Activated CD4-positive, alpha-beta T cell treated with anti-CD3 and anti-CD28 coated beads, Interleukin-2, amount 10 ng/mL, durations not matched to agents 7 days and 5 days (primary cell): ENCODE measurements at places on chromosomes 11 and 22. TPM values are rescaled to one million over a fixed set of nuclear protein-coding genes. Genes with fewer than 3 reads are reported as not detected.
A peak's percentile ranks its signal among the peaks of the same experiment; 100 is the strongest.

DNA sequence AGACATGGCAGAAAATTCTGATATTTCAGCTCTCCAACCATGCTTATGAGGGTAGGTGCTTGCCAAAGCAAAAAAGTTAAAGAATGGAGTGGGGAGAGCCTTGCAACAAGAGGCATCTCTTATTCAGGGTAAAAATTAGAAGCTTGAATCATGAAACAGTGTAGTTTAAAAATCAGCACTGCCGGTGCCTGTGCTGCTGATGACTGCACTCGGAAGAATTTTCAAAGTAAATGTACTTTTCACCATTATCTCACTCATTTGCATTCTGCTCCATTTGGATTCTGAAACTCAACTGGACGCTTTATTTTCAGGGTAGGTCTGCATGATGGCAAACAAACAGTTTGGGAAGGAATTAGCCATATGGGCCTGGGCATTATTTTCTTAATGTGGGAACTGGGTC lies 126.3 kb downstream of the KIRREL3 start:
- DNase-seq = no peak

GRCh38 chr11:65609229-65609628 lies 4.8 kb downstream of the MAP3K11 start:
- DNase-seq = no peak

DNA sequence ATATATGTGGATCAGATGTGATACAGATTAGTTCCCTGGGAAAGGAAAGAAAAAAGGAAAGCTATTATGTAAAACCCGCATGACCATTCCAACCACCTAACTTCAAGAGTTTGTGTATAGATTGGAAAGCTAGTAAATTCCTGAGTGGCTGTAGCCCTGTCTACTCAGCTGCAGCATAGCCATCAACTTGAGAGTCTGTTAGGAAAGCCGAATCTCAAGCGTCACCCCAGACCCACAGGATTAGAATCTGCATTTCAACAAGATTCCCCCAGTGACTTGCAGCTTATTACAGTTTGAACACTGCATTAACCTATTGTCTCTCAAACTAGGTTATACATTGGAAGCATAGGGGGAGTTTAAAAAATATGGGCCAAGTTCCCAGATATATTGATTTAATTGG lies 921.7 kb downstream of the LRRC4C start:
- no peak for DNase-seq

DNA sequence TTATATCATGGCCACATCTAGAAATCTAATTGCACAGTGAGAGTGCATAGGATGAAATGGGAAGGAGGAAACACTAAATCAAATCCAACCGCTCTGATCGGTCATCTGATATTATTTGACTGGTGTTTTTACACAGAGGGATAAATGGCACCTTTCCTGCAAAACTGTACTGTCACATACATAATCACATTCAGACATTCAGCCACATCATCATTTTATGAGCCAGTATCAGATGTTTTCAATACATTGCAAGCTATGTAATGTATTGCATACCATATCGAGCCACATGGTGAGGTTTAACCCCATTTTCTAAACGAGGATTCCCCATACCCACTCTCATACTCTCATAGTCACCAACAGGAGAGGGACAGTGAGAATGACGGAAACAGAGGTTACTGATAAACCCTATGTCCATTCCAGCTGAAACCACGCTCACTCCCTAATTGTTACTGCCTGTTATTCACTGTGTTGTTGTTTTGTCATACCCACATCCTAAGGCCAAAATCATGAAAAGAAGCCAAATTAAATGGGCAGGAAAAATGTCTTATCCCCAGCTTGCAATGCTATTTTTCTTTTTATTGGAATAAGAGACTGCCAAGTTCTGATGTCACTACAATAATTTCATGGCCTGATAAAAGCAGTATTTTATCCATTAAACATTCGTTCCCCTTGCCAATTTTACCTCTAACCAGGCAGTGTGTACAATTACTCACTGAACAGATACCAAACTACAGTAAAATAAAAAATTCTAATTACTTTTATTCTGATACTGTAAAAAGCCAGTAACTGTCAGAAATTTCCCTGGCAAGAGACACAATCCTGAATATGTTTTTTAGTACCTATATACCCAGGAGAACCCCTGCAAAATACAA lies 9.0 kb downstream of the CDON start:
- no peak for DNase-seq

DNA sequence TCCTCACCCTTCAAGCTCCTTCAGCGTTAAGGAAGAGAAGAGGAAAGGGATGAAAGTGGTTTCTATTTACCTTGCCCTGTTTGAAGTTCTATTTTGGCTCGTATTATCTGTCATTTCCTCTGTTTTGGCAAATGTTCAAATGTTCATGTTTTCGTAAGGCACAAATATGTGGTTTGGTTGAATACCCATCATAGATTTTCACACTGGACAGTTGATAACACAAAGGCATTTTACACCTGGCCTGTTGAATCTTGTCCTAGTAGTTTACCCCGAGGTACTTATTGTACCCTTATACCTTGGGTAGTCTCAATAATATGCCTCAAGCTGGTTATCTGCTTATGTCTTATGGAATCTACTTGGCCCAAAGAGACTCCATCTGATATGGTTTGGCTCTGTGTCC lies 706.9 kb downstream of the METTL15 start:
- DNase-seq = no peak

GRCh38 chr11:125941619-125942611 lies 3.9 kb upstream of the VSIG10L2 start:
- peak; percentile 57 for DNase-seq

DNA sequence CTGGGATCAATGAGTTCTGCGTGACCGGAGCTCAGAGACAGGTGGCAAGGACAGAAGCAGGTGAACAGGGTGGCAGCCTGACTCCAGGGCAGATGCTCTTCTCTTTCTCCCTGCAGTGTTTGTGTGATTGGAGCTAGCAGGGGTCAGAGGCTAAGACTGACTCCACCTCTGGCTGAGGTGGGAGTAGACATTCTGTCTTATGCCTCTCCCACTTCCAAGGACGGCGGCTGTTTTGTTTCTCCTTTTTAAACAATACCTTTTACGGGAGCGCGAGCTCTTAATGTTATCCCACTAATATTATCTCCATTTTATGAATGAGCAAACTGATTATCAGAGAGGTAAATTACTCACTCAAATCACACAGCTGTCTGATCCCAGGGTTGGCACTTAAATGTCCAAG lies 323.7 kb downstream of the MIAT start:
- DNase-seq = no peak

DNA sequence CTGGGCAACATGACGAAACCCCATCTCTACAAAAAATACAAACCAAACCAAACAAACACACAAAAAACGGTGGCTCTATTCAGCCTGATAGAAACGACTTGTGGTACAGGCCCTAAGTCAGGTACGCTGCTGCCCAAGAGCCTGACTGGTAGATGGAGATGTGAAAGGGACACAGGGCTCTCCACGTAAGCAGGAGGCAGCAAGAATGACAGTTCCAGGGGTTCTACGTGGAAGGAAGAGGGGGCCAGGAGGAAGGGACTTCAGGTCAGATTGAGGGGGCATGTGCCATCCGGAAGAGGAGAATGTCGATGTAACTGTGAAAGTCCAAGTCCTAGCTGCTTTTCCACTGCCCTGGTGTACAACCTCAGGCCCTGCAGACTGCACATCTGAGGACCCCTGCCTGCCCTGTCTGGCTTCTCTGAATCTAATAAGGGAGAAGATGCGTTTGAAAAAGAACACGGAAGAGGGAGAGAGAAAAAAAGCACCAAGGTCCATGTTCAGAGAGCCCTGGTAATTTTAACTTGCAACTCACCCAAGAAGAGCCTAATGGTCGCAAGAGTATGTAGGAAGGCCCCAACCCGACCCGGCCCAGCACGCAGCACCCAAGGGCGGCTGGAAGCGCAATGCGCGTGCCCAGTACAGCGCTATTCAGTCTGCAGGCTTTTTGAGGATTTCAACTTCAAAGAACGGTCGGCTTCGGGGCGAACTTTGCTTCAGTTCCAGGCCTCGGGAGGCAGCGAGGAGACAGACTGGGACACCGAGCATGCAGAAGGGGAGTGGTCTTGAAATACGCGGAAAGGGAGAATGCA lies 909 bp upstream of the ZNRD2 start:
- no peak for DNase-seq

DNA sequence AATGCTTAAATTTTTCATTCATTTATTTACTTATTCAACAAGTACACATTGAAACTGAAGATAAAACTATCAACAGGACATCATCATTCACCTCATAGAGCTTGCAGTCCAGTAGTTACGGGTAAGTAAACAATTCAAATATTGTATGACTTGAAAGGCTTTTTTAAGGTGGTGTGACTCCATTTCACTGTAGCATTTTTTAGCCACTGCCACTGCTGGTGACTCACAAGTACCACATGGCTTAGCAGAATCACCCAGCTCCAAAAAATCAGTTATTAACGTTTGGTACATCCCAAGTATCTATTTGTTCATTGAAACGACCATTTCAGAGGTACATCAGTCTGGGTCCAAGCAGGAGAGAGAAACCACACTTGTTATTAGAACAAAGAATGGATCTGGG lies 427.9 kb upstream of the DDI1 start:
- DNase-seq = no peak

GRCh38 chr11:77063407-77063806 lies 3.4 kb upstream of the CAPN5 start:
- no peak for DNase-seq

DNA sequence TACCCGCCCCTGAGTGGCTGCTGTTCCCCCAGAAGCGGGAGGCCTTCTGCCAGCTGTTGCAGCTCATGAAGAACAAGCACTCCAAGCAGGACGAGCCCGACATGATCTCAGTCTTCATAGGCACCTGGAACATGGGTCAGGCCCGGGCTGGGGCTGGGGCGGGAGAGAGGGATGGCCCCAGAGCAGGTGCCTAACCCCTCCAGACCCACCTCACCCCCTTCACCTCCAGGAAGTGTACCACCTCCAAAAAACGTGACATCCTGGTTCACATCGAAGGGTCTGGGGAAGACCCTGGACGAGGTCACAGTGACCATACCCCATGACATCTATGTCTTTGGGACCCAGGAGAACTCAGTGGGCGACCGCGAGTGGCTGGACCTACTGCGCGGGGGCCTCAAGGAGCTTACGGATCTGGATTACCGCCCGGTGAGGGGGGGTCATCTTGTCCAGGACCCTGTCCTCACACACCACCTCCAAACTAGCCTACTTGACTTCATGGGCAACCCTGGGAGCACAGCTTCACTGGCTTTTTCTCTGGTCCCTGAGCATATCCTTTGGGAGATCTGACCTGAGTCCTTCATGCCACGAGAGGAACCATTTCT lies 6.3 kb downstream of the INPPL1 start:
- no peak for DNase-seq

- no peak for DNase-seq
Measured at GRCh38 chr11:24585192-24585591, 88.3 kb downstream of the LUZP2 start.

GRCh38 chr11:121655537-121656327 lies 203.0 kb upstream of the SORL1-AS1 start:
- peak; percentile 68 for DNase-seq

GRCh38 chr22:44664149-44664548 lies 37.9 kb upstream of the PRR5 start:
- peak; percentile 74 for DNase-seq

- DNase-seq = no peak
Measured at GRCh38 chr11:67288198-67288451, 978 bp upstream of the ANKRD13D start.

- DNase-seq = no peak
Measured at GRCh38 chr22:23192133-23192532, 11.8 kb downstream of the BCR start.

DNA sequence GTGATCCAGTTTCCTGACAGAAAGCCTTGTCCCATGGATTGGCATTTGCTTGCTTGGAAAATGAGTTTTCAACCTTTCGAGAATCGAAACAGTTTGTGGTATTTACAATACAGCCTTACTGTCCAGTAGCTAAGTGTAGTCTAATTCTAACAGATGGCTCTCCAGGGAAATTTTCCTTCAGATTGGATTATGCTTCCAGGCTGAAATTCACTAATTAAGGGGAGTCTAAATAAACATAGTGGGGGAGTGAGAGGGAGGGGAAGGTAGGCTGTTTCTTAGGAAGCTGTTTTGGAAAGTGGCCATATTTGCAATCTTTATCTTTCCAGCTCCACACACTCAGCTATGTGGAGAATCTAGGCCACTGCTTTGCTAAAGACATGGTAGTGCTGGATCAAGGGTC lies 81.3 kb downstream of the SYT9 start:
- DNase-seq = no peak

DNA sequence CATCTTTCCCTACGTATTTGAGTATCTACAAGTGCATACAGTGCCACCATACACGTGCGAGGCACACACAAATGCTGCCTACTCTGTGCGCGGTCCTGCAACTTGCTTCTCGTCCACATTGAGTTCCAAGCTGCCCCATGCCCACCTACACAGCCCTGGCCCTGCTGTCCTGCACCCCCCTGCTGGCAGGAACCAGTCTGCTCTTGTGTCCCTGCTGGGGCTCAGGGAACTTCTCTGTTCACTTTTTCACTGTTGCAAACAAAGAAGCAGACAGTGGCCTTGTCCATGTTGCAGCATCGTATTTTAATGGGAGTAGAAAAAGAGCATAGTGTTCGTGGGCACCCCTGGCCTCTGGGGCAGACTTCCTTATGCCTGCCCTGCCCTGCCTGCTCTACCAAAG lies 14.0 kb downstream of the CPT1A start:
- no peak for DNase-seq

DNA sequence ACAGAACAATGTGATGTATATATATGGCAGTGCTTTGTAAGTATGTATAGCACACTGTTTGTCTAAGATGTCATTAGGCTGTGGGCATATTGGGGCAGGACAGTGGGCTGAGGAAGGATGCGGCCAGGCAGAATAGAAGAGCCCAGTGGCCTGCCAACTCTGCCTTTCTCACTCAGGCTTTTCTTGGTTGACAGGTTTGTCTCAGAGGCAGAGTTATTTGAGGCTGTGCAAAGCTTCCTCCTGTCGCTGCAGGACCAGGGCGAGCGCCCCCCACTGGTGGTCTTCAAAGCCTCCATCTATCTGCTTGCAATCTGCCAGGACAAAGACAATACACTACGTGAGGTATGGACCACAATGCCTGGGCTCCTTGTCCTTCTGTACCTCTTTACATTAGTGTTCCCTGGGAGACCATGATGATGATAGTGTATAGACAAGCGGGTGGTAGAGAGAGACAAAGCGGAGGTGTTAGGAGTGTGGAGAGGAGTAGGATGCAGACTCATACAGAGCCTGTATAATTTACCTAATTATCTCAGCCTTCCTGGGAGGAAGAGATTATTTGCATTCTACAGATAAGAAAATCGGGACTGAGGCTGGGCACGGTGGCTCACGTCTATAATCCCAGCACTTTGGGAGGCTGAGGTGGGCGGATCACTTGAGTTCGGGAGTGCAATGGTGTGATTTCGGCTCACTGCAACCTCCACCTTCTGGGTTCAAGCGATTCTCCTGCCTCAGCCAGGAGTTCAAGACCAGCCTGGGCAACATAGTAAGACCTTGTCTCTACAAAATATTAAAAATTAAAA lies 37.3 kb upstream of the CCDC134 start:
- DNase-seq = peak; percentile 12

The TENM4 gene
- not detected for total RNA-seq

The KCNJ1 gene
- total RNA-seq = not detected

The CENPM gene
- 92.0 TPM for total RNA-seq

The USH1C gene
- total RNA-seq = not detected

The SLC37A2 gene
- 0.60 TPM for total RNA-seq

The DNAJB7 gene
- not detected for total RNA-seq

The PRSS23 gene
- 0.35 TPM for total RNA-seq

The GLYAT gene
- total RNA-seq = not detected

The DDTL gene
- total RNA-seq = 3.4 TPM

The XKR3 gene
- not detected for total RNA-seq

The OR56A5 gene
- total RNA-seq = not detected
